ENCODE measurements at places on chromosomes 7 and 10.

GRCh38 chr7:7486362-7486761 lies 49.3 kb downstream of the COL28A1 start:
- DNase-seq = no peak

GRCh38 chr7:128103498-128104107 lies 72.4 kb upstream of the LRRC4 start:
- no peak for DNase-seq

DNA sequence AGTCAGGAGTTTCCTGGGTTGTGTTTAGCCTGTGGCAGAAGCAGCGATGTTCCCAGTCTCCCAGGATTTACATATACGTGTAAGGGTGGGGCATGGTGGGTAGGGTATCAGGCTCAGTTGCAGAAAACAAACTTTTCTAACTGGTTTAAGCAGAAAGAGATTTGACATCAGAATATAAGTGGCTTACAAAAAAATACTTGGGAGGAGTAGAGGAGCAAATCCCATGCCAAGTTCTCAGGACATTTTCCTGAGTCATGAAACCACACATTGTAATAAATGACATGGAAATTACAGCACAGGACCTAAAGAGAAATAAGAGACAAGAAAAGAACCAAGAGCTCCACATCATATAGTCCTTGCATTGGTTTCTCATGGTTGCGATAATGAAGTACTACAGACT lies 26.2 kb upstream of the FRMD4A start:
- DNase-seq = no peak

DNA sequence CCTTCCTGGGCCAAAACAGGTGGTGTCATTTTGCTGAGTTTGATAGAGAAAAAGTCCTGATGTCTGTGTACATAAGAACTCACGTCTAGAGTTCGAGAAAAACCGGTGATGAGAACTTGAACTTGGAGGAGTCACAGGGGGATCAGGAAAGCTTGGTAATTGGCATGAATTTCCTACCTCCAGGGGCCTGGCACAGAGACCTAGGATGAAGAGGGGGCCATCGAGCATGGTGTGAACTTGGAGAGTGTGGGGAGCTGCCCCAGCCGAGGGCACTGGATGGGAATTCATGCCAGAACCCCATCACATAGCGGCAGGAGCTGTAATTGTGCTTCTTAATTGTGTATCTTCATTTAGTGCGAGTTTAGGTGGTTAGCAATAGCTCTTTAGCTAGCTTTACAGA lies 82.2 kb downstream of the CUX1 start:
- no peak for DNase-seq

- no peak for DNase-seq
Measured at GRCh38 chr10:112243713-112244112, 39.5 kb upstream of the TECTB start.

DNA sequence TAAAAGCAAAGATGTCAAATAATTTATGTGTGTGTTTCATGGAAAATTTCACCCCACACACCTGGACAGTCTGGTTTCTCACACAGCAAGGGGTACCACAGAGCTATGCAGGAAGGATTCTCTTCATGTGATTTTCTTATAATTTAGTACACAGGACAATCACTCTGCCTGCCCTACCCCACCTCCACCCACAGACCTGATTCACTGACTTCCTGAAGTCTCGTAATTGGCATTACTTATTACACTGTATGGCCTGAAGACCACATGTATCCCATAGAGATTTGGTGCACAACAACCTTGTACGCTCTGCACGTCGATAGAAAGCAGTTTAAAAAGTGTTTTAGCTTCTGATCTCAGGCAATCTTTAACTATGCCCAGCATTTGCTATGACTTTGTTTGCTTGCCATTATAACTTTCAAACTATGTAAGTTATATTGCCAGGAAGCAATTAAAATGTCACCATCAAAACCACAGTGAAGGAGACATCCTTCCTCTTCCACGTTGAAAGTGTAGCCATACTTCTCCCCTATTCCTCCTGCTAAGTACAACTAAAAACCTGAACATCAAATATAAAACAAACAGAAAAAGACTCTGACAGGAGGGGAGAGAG lies 279.4 kb upstream of the IMMP2L start:
- DNase-seq = no peak

- no peak for DNase-seq
Measured at GRCh38 chr10:87966459-87966858, 103.0 kb downstream of the PTEN start.

GRCh38 chr7:116981939-116982338 lies 28.6 kb downstream of the ST7 start:
- no peak for DNase-seq

DNA sequence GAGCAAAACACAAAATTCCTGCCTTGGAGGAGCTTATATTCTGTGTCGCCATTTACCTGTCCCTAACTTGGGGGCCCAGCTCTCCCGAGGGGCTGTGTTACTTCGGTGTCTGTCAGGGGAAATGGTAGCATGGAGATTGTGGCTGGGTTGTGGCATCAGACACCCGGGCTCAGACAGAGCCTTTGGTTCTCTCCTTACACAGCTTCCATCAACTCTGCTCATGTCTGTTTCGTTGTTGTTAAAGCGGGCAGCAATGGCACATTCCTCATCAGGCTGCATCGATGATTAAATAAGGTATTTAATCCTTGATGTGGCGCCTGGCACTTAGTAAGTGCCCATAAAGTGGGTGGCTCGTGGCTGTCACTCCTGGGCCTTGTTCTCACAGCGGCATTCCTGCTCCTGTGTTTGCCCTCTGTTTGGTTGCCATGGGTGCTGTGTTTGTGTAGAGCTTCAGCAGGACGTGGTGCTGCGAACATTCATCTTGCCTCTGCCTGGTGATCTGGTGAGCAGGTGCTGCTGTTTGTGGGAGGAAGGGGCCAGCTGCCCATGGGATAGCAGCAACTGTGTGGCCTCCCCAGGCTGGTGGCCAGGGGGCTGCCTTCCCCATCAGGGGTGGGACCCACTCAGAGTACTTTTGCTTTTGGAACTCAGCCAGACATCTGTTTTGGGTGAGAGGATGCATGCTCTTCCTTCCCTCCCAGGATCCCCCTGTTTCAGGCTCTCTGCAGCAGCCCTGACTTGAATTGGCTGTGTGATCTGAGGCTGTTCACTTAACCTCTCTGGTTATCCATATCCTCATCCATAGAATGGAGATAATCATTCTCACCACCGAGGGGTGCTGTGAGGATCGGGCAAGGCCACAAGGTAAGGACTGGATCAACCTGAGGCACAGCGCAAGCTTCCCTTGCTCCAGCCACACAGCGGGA lies 207.2 kb upstream of the SVIL start:
- no peak for DNase-seq

DNA sequence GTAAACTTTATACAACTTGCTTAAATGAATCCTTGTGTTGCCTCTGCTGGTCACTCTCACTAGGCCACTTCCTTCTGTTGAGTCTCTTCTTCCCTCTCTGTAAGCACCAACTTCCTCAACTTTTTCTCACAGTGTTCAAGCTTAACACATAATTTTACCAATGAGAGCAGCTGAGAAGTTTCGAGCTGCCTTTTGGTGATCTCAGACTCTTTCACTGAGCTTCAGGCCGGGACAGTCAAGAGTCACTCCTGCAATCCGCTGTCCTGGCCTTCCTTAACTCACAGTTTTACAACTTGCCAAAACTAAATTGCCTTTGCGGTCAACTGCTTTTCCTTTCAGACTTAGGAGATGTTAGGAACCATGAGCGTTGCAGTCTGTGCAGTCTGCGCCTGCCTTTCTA lies 47.4 kb downstream of the PRPF18 start:
- DNase-seq = no peak

GRCh38 chr7:15016766-15017165 lies 114.2 kb upstream of the DGKB start:
- DNase-seq = no peak
